ENCODE measurements at places on chromosomes 3 and 15.

GRCh38 chr15:40388941-40389823 is 6.7 kb downstream of the KNSTRN start:
- DNase-seq: no peak

DNA sequence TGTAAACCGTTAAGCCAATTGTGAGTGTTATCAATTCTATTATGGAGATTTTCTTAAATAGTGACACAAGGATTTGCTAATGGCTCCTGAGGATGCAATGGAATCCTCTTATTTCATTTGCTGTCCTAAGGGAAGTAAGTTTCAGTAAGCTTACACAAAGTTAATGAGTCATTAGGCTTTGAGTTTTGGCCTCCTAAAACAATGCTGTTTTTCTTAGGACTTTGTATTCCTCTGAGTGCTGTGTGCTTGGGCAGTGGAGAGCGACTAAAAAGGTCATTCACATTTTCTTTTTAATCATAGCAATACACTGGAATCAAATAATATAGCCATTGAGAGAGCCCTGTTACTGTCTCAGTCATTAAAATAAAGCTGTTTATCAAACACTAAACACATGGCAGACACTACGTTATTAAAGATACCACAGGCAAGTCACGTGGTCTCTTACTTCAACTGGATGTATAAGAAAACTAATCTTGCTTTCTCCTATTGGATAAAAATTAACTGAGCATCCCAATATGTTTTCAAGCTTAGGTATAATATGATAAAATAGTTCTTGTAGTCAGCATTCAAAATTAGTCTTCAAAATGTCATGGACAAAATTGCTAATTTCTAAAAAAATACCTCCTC is 290.8 kb downstream of the NLGN1 start:
- no peak for DNase-seq

- no peak for DNase-seq
These were observed 75.6 kb downstream of the LINGO1 start for GRCh38 chr15:77557144-77557543.

GRCh38 chr15:65399997-65400396 is 22.2 kb upstream of the IGDCC3 start:
- no peak for DNase-seq

DNA sequence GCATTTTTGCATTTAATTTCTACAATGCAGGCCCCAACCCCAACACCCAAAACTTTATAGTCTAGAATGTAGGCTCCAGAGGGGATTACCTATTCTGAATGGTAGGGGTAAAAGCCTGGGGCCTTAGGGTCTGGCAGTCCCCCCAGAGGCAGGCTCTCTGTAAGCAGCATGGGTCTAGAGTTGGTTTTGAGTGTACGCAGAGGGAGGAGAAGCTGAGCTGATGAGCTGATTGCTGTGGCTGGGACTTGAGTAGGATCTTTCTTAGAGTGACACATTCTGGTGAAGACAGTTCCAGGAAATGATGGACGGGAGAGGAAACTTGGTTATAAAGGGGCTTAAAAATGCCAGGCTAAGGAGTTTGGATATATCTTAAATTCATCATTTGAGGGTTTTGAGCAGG is 2.1 kb downstream of the LPP start:
- no peak for DNase-seq

DNA sequence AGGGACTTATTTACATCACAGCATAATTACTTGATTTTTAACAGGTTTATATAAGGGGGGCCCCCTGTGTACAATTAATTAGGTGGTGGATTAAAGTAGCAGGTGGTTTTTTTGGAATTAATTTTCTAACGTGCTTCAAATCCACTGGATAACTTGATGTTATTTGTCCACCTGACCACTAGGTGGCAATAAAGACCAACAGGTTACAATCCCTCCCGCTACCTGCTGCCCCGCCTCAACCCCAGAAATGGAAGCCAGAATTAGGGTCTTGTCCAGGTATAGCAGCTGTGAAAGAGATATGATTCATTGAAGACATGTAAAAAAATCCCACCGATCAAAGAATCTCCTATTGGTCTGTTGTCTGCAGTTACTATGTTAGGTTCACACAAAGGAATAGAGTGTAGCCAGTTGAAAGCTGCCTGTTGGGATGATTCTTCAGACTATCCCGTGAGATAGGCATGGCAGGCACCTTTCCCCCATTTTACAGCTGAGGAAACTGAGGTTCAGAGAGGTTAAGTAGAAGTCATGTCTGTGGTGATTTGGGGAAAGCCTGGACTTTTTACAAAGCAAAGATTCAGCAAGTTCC is 44.0 kb downstream of the MFSD1 start:
- DNase-seq: no peak

GRCh38 chr3:41572092-41572491 is 372.8 kb downstream of the CTNNB1 start:
- DNase-seq: no peak

DNA sequence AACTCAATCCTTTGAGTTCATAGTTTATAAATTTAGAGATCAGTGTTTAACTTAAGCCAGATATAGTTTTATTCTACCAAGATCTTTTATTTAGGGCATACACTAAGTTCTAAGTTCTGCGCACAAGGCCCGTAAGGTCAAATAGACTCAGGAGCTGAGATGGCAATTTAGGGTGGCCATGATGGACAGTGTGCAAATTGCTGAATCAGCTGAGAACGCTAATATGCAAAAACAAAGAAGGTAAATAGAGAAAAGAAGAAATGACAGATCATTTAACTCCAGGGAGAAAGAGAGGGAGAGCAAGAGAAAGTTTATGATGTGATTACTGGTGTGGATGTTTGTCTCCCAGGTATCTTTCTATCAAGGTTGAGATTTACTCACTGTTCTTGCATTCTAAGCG is 678.5 kb downstream of the OTOL1 start:
- DNase-seq: no peak

- no peak for DNase-seq
These were observed 47.3 kb downstream of the PLSCR2 start for GRCh38 chr3:146421819-146422759.

GRCh38 chr3:37338500-37338899 is 164.1 kb upstream of the LRRFIP2 start:
- DNase-seq: no peak

- DNase-seq: no peak
These were observed 894.0 kb downstream of the NTRK3 start for GRCh38 chr15:87362531-87362930.

DNA sequence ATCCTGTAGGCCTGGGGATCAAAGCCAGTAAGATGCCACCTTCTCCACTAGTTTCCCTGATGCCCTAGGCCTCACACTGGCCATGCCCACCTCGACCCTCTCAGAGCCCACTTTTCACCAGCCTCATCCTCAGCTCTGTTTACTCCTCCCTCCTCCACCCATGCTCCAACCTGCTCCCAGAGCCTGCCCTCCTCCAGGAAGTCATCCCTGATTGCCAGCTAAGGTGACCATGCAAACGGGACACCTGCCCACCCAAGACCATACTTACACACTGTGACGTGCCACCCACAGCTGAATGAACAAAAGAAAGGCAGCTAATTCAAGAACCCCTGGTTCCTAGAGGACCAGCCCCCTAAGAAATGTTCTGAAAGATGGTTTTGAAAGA is 9.1 kb downstream of the PLCD1 start:
- DNase-seq: no peak

GRCh38 chr3:52469001-52469400 is 13.6 kb downstream of the NISCH start:
- DNase-seq: no peak

DNA sequence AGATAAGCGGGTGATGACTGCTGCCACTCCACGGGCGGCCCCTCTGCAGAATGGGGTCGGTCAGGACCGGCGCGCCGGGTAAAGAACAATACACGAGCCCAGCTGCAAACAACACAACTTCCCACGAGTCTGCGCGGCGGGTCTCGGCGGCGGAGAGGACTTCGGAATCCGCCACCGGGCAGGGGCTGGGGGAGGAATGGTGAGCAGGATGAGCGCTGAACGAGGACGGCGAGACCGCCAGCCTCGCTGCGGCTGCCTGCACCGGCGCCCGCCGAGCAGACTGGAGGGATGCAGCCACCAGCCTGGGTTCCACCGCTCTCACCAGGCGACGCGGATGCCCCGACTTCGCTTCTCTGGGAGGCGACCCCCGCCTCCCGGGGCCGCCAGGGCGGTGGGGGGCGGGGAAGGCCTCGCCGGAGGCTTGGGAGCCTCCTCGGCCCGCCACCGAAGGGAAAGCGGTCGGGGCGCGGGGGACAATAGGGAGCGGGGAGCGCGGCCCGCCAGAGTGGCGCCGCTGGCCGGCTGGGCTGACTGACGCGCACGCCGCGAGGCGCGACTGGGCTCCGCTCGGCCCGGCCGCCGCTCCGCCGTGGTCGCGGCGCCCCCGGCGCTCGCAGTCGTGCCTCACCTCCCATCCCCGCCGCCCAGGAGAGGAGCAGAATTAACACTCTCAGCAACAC is 515 bp downstream of the ADAM10 start:
- no peak for DNase-seq

DNA sequence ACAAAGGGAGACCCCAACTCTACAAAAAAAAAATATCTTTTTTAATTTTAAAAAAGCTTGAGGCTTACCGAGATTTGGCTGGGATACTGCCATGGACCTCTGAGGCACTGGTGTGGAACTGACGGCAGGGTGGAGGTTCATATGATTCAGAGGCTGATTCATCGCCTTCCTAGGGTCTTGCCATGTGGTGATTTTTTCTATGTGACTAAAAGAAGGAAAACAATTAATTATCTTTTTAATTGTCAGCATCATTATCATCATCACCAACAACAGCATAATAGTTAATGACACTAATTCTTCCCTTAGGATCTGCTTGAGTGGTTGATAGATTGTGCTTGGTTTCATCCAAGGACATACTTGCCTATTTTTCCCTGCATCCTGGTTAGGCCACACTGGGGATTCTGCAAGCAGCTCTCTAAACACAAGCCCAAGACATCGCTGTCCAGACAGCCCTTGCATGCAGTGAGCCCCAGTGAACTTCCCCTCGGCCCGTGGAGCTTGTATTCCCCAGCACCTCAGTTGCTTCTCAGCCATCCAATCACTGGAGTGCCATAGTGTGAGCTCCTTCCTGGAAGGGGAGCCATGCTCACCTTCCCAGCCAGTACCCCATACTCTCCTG is 84.9 kb downstream of the WWTR1 start:
- DNase-seq: no peak

Measured in stimulated activated CD4-positive, alpha-beta T cell treated with anti-CD3 and anti-CD28 coated beads, Interleukin-15, amount 100 ng/mL, for 1 hour (primary cell).